ENCODE measurements at places on chromosomes 2 and 18.

GRCh38 chr2:121118951-121119350, 166.1 kb downstream of the TFCP2L1 start:
- H3K27me3 ChIP-seq: no peaks in the 10 kb centered on the region
- no peaks in the 10 kb centered on the region for H3K36me3 ChIP-seq
- no peak overlapping the region for H3K4me3 ChIP-seq
- H3K27ac ChIP-seq: no peak overlapping the region
- no peaks in the 10 kb centered on the region for H3K4me1 ChIP-seq
- DNase-seq: no peak

GRCh38 chr18:75124551-75124950, 84.4 kb downstream of the PTGR3 start:
- H3K36me3 ChIP-seq: no peaks in the 10 kb centered on the region
- H3K27ac ChIP-seq: no peak overlapping the region
- no peak overlapping the region for H3K4me3 ChIP-seq
- DNase-seq: no peak
- H3K4me1 ChIP-seq: no peaks in the 10 kb centered on the region

DNA sequence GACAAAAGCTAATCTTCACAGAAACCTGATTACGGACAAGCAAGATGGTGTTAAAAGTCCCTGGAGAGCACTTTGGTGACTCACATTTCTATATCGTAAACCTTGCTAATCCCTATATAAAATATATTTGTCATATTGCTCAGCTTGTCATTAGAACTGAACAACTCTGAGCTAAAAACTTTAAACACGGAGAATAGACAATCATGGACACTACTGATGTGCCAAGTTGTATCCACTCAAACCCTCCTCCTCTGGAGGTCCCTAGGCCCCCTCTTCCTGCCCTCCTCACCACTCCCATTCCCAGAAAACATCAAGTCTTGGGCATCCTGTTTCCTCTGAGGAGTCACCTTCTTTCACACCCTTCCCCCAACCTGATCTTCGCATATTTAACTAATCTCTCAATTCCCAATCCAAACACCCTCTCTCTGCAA, 138.7 kb upstream of the PID1 start:
- H3K36me3 ChIP-seq: no peaks in the 10 kb centered on the region
- no peak overlapping the region for H3K27ac ChIP-seq
- no peak overlapping the region for H3K4me3 ChIP-seq
- DNase-seq: no peak
- H3K27me3 ChIP-seq: peaks cover 8% of the 10 kb centered on the region

GRCh38 chr2:873651-874580, 76.7 kb upstream of the SNTG2 start:
- DNase-seq: no peak
- H3K4me1 ChIP-seq: no peaks in the 10 kb centered on the region
- no peak overlapping the region for H3K4me3 ChIP-seq
- H3K27me3 ChIP-seq: peaks cover 19% of the 10 kb centered on the region
- no peaks in the 10 kb centered on the region for H3K36me3 ChIP-seq
- no peak overlapping the region for H3K27ac ChIP-seq

DNA sequence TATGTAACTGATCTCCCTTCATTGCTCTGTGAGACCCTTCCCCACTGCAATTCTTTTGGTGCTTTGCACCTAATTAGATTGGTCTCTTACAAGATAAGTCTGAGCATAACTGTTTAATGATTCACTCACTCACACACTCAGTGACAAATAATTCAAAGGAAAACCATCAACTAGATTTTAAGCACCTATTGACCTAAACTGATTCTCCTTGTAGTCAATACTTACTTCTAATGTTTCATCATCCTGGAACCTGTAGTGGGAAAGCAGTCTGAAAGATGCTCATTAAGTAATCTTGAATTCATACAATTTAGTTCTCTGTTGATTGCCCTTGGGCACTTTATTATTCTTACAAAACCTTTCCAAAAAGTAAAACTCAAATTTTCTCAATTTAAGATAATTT, 74.3 kb upstream of the COL5A2 start:
- no peak overlapping the region for H3K4me3 ChIP-seq
- no peak overlapping the region for H3K27ac ChIP-seq
- H3K36me3 ChIP-seq: no peaks in the 10 kb centered on the region
- no peak for DNase-seq
- no peaks in the 10 kb centered on the region for H3K4me1 ChIP-seq

DNA sequence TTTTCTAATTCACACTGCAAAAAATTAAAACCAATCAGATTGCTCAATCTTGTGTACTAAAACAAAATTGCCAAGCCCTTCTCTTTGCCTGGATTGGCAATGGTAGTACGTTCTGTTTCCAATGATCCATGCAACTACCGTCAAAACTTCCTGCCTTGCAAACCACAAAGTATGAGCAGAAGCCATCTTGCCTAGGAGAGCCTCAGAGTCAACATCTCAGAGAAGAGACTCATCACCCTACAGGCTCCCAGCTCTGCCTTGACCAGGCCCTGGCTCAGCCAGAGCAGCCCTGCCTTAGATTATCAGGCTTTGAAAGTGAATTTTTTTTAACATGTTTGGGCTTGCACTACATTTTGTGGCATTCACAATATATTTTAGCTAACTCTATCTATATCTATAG, 574.1 kb downstream of the SATB2 start:
- no peaks in the 10 kb centered on the region for H3K36me3 ChIP-seq
- no peak for DNase-seq
- no peak overlapping the region for H3K4me3 ChIP-seq
- H3K27me3 ChIP-seq: no peaks in the 10 kb centered on the region
- no peaks in the 10 kb centered on the region for H3K4me1 ChIP-seq
- no peak overlapping the region for H3K27ac ChIP-seq

DNA sequence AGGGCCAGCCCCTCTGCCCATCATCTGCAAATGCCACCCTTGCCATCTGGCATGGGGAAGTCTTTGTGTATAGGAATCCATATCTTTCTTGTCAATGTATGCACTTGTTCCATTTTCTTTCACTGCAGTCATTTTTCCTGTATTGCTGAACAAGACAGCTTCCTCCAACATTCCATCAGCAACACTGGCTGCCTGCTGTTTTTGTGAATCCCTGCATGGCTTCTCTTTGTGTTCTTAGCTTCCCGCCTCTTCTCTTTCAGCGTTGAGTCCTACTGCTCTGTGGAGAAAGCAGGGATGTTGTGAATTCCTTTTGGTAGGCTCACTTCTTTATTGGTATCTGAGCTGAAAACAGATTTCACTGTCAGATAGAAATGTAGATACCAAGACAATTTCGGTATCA, 150.0 kb downstream of the LPIN1 start:
- peaks cover 12% of the 10 kb centered on the region for H3K36me3 ChIP-seq
- DNase-seq: no peak
- H3K27ac ChIP-seq: no peak overlapping the region
- H3K4me3 ChIP-seq: no peak overlapping the region
- H3K27me3 ChIP-seq: no peaks in the 10 kb centered on the region
